ENCODE measurements at places on chromosomes 3 and 15.

DNA sequence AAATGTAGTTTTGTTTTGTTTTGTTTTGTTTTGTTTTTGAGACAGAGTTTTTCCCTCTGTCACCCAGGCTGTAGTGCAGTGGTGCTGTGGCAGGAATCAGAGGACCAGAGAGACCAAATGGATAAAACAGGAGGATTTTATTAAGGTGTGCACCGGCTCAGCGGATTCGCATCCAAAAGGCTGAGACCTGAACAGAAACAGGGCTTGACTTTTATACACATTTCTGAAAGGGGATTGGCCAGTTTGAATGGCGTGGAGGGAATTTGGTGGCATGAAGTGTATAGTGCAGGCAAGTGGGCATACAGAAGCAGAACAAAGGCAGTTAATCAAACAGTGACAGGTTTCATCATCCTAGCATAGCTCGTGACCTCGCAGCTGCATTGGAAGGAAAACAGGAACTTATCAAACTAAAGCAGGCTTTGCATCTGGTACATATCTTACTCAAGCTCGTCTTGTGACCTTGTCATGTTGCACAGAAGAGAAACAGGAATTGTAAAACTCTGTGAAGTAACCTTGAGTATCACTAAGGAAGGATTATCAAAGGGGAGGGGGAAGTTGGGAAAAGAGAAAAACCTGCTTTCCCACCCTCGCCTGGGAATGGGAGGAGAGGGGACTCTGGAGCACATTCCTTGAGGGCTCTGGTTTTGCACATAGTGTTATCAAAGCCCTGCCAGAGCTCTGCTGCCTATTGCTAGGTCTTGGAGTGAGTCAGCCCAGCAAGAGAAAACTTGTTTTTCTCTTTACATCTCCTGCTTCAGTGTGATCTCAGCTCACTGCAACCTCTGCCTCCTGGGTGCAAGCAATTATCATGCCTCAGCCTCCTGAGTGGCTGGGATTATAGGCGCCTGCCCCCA, 38.5 kb downstream of the C3orf62 start:
- DNase-seq: no peak

GRCh38 chr3:14605067-14605466, 46.5 kb upstream of the CCDC174 start:
- no peak for DNase-seq

DNA sequence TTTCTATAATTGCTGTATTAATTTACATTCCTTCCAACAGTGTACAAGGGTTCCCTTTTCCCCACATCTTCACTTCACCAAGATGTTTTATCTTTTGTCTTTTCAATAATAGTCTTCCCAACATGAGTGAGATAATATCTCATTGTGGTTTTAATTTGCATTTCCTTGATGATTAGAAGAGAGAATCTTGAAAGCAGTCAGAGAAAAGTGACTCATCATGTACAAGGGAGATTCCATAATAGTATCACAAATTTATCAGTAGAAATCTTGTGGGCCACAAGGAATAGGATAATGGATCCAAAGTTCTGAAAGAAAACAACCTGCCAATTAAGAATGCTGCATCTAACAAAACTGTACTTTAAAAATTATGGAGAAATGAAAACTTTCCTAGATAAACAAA, 189.3 kb downstream of the NECTIN3 start:
- DNase-seq: no peak

DNA sequence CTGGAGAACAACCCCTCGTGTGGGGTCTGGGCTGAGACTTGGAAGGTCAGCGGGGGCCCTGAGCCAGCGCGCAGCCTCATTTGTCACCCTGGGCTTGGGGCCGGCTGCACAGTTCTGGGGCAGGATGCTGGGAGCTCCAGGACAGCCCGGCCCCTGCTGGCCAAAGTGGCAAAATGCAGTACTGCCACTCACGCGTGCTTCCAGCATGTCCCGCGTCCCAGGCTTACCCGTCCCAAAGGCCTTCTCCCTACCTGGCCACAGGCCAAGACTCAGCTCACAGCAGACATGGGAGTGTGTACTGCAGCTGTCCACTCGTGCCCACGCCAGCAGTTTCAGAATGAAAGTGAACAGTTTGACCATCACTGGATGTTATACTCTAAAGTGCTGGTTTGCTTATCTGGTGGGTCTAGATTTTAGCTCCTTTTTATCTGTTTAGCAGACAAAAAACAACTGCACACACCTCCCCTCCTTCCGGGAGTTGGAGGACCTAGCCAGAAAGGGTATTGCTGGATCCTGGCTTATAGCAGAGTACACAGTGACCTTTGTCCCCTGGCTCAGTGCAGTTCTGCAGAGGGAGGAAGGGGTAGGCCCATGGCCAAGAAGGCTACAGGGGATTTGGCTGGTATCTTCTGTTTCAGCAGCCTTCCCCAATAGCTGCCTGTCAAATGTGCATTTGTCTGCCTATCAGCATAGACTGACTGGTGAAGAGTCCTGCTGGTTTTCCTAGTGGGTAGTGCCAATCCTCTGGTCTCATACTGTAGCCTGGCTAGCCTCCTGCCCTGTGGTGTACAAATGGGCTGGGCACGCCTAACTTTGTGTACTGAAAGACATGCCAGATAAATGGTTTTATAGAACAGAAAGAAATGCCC, 23.2 kb upstream of the IP6K2 start:
- peak; percentile 98 for DNase-seq

All from left lobe of liver (tissue), 2 donors.